ENCODE measurements at places on chromosomes 16 and 17.

- peak; percentile 25 for DNase-seq
These were observed 999 bp upstream of the FLYWCH2 start for GRCh38 chr16:2881783-2882649.

- no peak for DNase-seq
These were observed 117.2 kb downstream of the SOCS1 start for GRCh38 chr16:11138769-11139325.

DNA sequence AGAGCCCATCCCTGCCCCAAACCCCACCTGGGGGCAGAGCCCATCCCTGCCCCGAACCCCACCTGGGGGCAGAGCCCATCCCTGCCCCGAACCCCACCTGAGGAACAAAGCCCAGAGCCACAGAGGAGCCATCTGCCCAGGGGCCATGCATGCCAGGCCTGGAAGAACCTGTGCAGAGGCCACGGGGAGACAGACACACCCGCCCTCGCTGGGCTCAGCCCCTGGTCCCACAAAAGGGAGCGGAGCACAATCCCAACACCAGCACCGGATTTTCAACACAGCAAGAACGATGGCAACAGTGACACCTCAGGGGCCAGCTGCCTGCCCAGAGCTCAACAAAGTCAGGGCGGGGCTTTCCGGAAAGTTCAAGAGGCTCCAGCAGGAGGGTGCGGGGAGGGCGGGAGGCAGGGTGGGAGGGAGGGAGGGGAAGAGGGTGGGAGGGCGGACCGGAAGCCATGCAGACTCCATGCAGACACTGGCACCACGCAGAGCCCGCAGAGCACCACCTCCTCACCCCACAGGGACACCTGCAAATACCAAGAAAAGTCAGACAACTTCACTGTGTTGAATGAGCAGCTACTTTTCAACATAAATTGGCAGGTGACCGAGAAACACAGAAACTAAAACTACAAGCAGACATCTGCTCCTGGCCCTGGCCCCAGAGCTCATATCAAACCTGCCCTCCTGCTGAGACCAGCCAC is 27.9 kb upstream of the C16orf95 start:
- DNase-seq, result no peak

DNA sequence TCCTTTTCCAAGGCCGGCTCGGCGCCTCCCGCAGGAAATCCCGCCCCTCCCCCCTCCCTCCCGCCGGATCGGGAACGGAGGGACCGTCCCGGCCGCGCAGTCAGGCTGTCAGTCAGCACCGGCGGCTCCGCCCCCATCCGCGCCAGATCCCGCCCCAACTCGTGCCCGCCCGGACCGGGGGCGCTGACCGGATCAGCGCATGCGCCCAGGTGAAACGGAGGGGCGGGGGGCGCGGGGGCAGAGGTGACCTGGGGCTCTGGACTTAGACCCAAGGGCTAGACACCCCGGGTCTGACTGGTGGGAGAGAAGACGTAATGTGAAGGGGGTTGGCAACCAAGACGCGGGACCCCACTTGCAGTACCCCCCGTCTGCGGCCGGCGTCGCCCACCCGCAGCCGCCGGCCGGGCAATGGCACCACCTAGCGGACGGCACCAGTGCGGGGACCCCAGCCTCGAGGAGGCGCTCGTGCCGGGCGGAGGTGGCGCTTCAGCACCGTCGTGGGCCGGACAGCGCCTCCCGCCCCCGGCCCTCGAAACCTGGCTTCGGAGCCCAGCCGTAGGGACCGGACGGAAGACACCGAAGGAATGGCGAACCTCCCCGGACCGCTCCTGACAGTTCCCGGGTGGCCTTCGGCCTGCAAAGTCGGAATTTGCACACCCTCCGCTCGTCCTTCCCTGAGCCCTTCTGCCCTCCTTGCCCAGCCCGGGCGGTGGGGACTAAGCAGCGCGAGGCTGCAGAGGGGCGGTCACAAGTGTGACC is at the start of gene CASKIN2:
CASKIN2 (minus strand) TSS at position 42 of the 759 bp plus-strand sequence. CDS start 1,733 bp downstream, outside the sequence.
- DNase-seq, result peak; percentile 92

DNA sequence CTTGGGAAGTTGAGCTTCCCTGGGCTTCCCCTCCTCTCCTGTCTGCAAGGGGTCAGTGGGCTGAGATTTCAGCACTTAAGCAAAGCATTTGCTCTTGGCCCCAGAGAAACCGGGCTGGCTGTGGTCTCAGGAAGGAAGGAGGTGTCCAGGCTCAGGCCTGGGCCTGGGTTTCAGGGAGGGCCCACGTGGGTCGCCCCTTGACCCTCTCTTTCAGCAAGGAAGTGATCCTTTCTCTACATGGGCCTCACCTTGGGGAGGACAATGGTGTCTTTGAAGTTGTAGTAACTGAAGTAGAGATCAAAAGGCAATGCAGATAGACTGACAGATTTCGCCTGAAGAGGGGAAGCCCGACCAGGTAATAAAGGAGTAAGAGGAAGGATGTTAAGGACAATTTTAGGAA is 2.7 kb downstream of the NOD2 start:
- no peak for DNase-seq

- DNase-seq, result peak; percentile 80
These were observed 14.5 kb downstream of the CCL11 start for GRCh38 chr17:34299956-34300577.

Measured in EL (cell line).